Activated T-helper 1 cell treated with anti-CD3 and anti-CD28 coated beads, Interleukin-2, amount 50 U/mL, for 16 hours (primary cell): ENCODE measurements at places on chromosomes 3 and 15.

- DNase-seq = no peak
These were observed 133.3 kb downstream of the GRM7 start for GRCh38 chr3:6994081-6994668.

- DNase-seq = no peak
These were observed 106.5 kb upstream of the SLC4A7 start for GRCh38 chr3:27590437-27591298.

DNA sequence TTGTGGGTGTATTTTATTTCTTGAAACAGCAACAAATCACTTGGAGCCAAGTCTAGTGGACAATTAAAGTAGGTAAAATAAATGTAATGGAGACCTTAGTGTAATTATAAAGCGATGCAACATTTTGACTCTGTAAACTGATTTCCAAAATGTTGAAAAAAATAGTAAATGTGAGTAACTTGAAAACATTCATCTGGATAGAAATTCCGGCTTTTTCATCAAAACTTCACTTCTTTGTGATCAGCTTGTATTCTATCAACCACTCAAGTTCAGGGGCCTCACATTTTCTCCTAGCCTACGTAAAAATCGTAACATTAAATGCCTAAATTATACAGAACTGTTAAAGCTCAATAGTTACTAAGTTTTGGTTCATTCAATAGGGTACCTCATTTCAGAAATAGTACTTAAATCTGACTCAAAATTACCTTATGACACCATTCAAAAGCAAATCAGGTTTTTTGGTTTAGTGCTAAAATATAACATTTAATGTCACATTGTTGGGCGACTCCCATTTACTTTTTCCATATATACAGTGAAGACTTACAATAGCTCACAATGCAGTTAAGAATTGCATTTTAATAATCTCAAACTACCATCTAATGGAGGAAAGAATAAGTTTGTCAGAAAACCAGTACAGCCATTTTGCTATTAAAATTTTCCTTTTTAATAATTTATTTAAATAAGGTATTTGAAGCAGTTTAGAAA, 12.7 kb downstream of the CCNL1 start:
- no peak for DNase-seq

DNA sequence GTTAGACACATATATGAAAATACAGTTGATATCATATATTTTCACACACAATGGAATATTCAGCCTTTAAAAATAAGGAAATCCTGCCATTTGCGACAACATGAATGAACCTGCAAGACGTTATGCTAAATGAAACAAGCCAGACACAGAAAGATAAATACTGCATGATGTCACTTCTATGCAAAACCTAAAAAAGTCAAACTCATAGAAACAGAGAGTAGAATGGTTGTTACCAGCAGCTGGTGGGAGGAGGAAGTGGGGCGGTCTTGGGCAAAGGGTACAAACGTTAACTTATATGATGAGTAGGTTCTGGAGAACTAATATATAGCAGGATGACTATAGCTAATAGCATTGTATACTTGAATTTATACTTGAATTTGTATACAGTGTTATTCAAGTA, 213.2 kb upstream of the NR2F2 start:
- no peak for DNase-seq

GRCh38 chr3:108022256-108023150, 68.3 kb downstream of the CD47 start:
- DNase-seq = no peak

- no peak for DNase-seq
These were observed 41.9 kb upstream of the THBS1 start for GRCh38 chr15:39538936-39539335.

DNA sequence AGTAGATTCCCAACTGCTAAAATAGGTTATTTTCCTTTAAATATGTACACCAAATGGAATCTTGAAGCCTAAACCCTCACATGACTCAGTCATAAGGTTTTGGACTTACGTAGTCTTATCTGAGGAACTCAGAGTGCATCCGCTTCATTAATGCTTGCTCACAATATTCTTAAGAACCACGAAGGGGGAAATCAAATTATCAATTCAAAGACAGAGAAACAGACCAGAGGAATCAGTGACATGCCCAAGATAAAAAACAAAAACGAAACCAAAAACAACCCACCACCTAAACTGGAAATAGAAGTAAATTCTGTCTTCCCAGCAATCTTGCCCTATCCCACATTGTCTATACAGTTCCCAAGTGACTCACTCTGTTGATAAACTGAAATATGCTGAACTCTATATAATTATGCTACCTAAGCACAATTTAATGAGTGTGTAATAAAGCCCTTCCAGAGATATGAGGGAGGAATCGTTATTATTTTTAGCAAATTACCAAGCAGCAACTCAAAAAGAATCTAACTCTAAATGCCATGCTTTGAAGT, 135.4 kb upstream of the CBLB start:
- DNase-seq = no peak

DNA sequence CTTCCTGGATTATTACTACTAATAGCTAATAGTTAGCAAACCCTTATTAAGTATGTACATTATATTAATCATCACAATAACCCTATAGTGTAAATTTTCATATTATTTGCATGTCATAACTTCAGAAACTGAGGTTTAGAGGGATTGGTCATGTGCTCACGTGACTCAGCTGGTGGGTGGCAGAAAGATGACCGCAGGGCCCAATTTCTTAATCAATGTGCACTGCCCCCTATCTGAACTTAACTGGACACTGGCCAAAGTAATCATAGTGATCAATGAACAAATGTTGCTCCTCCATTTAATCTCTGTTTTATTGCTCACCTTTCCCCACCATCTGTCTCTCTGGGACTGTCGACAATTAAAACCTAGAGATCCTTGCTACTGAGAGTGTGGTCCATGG, 52.2 kb downstream of the PLD1 start:
- no peak for DNase-seq

DNA sequence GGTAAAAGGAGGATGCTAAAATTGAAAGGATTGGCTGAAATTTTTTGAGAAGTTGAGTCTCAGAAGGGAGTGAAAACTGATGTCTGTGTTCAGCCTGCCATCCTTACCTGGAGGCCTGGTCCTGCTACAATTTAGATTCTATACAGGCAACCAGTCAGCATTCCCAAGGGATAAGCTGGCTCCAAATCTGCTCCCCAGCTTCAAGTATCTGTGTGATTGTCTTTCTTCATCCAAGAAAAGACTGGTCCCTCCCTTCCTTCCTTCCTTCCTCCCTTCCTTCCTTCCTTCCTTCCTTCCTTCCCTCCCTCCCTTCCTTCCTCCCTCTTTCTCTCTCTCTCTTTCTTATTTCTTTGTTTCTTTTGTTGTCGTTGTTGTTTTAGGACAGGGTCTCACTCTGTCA, 24.7 kb upstream of the UMPS start:
- DNase-seq = no peak

- DNase-seq = no peak
These were observed 247.2 kb downstream of the PTPRG start for GRCh38 chr3:61808526-61808925.

- no peak for DNase-seq
These were observed 169.2 kb downstream of the ROBO1 start for GRCh38 chr3:79598594-79598993.

DNA sequence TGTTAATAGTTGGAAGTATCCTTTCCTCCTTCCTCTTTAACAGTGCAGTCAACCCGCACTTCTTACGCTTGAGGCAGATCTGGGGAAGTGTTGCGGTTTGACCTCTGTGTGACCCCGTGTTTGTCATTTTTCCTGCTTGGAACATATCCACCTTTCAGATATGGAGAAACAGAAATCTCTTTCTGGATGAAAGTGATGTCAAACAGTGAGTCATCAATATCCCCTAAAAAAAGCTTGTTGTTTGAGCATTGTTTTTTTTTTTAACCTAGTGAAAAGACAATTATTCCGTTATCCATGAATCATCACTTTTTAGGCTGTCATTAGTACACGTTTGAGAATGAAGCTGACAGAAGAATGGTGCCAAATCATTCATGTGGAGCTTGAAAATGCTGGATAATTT, 293.7 kb downstream of the ARPP21 start:
- DNase-seq = no peak

- DNase-seq = no peak
These were observed 1083.7 kb upstream of the CFAP20DC start for GRCh38 chr3:60133269-60134162.

GRCh38 chr15:59528429-59528828, 83.2 kb upstream of the GCNT3 start:
- no peak for DNase-seq

DNA sequence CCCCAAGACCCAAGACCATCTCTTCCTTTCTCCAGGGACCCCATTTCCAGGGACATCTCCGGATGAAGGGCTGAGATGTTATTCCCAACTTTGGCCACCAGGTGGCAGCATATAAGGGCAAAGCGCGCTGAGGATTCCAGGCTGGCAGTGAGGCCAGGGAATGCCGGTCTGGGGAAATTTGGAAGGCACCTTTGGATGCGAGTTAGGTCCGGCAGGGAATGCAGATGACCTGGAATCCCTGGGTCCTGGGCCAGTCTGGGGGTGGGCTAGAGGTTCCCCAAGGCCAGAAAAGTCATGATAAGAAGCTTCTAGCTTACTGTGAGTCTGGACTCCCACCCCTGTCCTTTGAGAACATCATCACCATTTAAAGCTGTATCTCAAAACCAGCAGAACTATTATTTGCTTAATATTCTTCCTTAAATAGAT, 1.6 kb upstream of the CHST13 start:
- peak; percentile 23 for DNase-seq

DNA sequence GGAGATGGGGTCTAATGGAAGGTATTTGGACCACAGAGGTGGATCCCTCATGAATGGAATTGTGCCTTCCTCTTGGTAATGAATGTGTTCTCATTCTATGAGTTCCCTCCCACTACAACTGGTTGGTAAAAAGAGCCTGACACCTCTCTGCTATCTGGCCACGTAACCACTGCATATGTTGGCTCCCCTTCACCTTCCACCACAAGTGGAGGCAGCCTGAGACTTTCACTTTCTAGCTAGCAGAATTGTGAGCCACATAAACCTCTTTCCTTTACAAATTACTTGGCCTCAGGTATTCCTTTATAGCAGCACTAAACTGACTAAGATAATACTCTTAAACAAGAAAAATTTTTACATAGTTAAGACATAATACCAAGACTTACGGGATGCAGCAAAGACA, 155.3 kb downstream of the NR1I2 start:
- DNase-seq = no peak

DNA sequence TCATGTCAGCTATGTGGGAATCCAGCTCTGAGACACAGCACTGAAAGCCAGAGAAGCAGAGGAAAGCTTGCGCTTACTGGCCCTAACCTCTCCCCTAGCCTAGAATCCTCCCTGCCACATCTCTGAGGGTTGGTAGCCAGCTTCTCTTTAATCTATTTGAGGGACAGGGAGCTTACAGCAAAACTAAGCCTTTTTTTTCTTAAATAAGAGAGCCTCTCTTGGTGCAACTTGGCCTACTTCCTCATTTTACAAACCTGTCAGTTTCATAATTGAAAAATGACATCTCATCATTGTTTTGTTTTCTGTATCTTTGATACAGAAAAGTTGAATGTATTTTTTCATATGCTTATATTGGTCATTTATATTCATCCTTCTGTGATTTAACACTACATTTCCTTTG, 193.9 kb downstream of the ZNF621 start:
- no peak for DNase-seq

GRCh38 chr3:131081224-131081623, 54.5 kb downstream of the NEK11 start:
- no peak for DNase-seq

DNA sequence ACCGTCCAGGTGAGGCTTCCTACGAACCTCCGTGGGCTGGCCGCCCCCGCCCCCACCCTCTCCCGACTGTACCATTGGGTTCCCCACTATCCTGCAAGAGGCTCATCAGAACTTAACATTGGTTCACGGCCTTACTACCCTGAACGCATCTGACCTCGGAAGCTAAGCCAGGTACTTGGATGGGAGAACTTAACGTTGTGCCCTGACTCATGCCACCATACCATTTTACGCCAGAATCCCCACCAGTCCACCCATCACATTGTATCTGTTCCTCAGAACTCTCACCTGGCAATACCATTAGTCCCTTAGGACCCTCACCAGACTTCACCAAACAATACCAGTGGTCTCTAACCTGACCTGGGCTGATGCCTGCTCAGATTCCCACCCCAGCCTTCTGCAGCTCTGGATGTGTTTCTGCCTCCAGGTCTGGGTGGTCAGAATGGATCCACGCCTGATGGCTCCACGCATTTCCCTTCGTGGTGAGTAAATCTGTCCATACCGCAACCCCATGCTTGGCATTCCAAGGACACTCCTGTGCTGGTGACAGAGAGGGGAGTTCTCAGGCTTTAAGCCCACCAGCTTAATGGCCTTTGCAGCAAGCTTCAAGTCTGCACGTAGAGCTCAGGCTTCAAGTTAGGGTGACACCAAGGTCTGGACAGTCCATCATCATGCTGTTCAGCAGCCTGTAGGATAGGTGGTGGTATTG, 562 bp downstream of the TCTA start:
- no peak for DNase-seq

- DNase-seq = no peak
These were observed 61.7 kb downstream of the SIDT1 start for GRCh38 chr3:113594066-113594465.

GRCh38 chr3:88203642-88204055, 53.9 kb downstream of the C3orf38 start:
- DNase-seq = no peak

GRCh38 chr3:113867506-113867905, 28.9 kb downstream of the GRAMD1C start:
- DNase-seq = no peak

- DNase-seq = no peak
These were observed 127.3 kb upstream of the THBS1 start for GRCh38 chr15:39453620-39454019.

GRCh38 chr3:181292984-181293383, 303.4 kb upstream of the DNAJC19 start:
- no peak for DNase-seq

- DNase-seq = no peak
These were observed 72.4 kb upstream of the BBX start for GRCh38 chr3:107450254-107450893.

DNA sequence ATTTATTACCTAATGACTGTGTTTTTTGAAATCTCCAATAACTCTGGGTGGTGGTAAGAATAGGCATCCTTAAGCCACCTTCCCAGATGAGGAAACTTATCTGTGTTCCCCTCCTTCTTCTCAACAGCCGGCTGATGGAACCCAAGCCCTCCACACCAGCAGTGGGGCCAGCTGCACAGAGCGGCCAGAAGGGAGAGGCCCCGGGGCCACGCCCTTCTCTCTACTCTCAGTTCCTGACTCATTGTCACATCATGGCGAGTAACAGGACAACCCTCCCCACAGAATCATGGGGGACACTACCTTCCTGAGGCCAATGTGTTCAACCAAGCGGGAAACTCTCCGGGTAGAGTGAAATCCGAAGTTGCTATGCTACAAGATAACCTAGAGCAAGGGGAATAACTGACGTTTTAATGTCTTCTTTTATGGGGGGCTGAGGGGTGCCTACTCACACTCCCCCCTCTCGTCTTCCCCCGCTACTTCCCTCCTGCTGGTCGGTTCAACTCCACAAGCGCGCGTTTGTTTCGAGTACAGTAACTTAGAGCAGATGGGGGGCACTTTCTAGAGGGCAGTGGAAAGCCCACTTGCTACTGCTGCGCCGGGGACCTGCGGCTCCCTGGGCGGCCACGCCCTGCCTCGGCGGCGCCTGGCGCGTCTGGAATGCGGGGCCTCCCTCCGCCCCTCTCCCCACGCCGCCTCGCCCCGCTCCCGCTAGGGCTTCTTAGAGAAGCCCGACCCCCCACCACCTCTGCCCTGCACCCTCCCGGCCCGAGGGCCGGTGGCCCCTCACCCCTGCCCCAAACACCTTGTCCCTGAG, 621 bp downstream of the ANXA2 start:
- peak; percentile 36 for DNase-seq

- DNase-seq = no peak
These were observed 407.1 kb upstream of the CFAP20DC start for GRCh38 chr3:59456852-59457485.

- no peak for DNase-seq
These were observed 84.5 kb downstream of the ASB7 start for GRCh38 chr15:100686725-100687473.
